ENCODE measurements at places on chromosomes 3 and 15. TPM values are rescaled to one million over a fixed set of nuclear protein-coding genes. Genes with fewer than 3 reads are reported as not detected.

The POPDC2 gene
- polyA plus RNA-seq, result 805 TPM

GRCh38 chr15:46496491-46497115, 861.8 kb downstream of the SQOR start:
- no peak for DNase-seq

- DNase-seq, result no peak
Measured at GRCh38 chr3:114939920-114940319, 207.2 kb downstream of the ZBTB20 start.

DNA sequence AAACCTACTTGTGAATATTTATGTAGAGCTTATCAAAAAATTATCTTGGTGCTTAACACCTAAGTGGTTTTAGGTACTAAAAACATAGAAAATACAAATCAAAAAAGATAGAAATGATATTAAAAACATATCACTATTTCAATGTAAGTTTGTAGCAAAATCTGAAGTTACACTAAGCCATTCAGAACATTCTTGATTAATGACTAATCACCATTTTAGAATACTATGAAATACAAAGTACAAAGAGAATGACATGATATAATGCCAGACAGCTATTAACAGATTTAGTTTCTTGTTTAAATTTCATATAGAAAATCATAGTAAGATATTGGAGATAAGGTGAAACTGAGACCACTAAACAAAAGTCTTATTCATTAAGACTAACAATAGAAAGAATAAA, 169.7 kb upstream of the AGTR1 start:
- no peak for DNase-seq

GRCh38 chr3:124007186-124007585, 15.3 kb upstream of the ROPN1 start:
- DNase-seq, result no peak

DNA sequence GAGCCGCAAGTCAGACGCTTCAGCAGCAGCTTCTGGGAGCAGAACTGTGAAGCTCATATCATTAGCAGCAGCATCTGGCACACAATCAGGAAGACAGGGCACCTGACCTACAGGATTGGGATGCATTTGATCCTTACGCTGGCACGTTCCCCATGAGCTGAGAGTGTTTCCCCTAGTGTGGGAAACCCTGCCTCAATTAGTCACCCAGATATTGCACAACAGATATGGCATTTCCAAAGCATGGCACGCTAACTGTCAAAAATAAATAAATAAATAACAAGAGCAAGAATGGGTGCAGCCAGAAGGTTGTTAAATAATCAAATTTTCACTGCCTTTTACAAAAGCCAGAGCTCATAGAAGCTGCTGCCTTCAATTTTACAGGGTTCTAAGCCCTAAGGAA, 189.6 kb upstream of the THBS1 start:
- DNase-seq, result no peak

The DTX3L gene
- 7.4 TPM for polyA plus RNA-seq

- DNase-seq, result no peak
Measured at GRCh38 chr15:80873366-80873952, 94.3 kb downstream of the CEMIP start.

The CADM2 gene
- 0.44 TPM for polyA plus RNA-seq

The HTR3E gene
- not detected for polyA plus RNA-seq

DNA sequence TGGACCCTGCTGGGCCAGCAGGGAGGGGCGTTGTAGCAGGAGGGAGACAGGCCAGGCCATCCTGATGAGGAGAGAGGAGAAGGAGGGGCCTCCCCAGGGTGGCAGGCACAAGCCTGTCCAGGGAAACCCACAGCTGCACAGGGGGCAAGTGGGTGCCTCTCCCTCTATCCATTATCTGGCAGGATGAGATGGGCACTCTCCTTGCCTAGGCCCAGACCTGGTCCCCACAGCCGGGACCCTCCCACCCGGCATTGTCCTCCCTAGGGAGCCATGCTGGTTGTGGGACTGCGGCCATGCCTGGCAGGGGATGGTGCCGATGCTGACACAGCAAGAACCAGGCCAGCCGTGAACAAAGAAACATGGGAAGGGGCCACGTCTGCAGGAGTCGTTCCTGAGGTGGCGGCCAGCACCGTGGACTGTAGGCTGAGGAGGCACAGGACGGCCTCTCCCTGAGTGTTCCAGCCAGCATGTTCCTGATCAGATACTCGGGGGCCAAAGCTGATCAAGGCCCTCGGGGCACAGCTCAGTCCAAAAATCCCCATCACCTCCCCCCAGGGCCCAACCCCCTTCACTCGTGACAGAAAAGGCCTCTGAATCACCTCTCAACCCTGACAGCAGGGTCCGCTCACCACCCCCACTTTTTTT, 19.2 kb upstream of the CYP11A1 start:
- no peak for DNase-seq

The REC114 gene
- not detected for polyA plus RNA-seq

DNA sequence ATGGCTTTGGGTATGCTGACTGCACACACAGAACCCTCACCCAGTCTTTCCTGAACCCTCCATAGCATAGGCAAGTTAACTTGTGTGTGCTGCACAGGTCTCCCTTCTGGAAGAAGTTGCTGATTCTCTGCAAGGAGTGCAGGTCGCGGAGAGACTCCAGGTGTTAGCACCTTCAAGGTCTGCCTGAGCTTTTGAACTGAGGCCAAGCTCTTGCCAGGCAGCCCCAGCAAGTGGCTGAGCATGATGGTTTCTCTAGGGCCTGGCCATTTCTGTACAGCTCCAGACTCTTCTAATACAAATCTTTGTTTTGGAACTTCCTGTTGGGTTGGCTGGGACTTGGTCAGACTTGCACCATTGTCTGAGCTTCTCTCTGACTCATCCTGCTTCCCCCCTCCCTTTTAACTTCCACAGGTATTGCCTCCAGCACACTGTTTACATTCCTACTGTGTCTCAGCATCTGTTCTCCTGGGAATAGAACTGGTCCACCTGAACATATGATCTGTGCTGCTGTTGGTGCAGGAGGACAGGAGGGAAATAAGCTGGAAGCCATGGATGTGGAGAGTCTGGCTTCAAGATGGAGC, 53.3 kb downstream of the KY start:
- DNase-seq, result no peak

DNA sequence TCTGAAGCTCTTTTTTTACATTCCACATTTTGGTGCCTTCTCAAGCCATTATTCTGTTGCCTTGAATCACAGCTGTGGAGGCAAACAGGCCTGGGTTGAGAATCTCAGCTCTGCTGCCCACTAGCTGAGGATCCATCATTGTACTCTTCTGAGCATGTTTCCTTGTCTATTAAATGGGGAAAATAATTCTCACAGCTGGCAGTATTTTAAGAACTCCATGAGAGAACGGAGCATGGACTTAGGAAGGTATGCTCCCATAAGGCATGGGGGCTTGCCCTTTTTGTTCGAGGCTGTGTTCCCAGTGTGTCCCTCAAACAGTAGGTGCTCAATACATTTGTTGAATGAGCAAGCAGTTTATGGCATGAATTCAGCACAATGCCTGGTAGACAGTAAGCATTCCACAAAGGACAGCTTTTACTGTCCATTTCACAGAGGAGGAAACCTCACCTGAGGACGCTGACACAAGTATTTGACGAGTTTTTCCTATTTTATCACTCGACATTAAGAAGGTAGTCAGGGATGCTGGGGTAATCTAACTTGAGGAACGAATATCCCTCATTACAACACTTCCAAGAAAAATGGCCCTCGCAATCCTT, 2.1 kb upstream of the PTPRG start:
- DNase-seq, result no peak

- DNase-seq, result peak; percentile 59
Measured at GRCh38 chr15:92617549-92618520, 37.7 kb downstream of the FAM174B start.

DNA sequence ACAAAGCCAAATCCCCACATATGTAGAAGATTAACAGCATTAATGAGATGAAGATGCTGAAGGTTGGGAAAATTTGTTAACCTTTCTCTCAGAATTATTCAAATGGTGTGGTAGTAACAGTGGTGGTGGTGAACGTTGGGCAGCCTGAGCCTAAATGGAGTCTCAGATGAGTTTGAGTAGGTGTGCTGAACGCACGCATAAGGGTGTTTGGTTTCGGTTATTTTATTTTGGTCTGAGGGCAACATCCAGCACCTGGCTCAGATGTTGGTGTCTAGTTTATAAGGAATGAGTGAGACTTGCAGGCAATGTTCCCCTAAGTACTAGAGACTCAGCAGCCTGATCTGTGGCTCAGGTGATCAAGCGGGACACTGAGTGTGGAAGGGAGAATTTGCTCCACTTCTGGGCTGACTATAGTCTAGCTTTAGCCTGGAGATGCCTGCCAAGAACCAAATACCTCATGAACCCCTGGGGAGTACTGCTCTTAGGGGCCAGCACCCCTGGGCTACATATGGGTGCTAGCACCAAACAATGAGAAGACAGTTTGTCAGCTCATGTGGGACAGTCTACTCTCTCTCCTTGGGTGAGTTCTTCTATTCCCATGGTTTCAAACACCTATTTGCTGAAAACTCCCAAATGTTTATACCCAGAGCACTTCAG, 39.5 kb upstream of the ATP2C1 start:
- no peak for DNase-seq

The CIDEC gene
- 25.3 TPM for polyA plus RNA-seq

Data from heart right ventricle (tissue), 16 donors.